ENCODE measurements at places on chromosomes 7 and 10.

GRCh38 chr10:86197166-86197790 is 169.3 kb downstream of the GRID1 start:
- DNase-seq: no peak

- DNase-seq: no peak
Observed at GRCh38 chr7:29810813-29811482, 4.6 kb downstream of the WIPF3 start.

DNA sequence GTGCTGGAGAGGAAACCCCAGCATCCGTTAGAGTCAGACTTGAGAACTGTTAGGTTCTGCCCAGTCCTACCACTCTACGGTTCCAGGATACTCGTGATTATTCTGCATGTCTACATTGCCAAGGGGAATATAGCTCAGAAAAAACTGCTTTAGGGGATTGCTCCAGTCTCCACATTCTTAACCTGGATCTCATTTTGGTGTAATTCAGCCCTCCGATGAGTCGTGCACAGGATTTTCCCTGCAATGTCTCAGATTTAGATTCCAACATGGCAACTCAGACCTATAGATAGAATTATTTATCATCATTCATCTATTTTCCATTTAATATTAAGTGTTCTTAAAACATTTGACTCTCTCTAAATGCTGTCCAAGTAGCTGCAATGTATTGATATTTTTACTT is 121.1 kb upstream of the ZEB1 start:
- no peak for DNase-seq

GRCh38 chr10:23656735-23657134 is 217.9 kb downstream of the OTUD1 start:
- no peak for DNase-seq

DNA sequence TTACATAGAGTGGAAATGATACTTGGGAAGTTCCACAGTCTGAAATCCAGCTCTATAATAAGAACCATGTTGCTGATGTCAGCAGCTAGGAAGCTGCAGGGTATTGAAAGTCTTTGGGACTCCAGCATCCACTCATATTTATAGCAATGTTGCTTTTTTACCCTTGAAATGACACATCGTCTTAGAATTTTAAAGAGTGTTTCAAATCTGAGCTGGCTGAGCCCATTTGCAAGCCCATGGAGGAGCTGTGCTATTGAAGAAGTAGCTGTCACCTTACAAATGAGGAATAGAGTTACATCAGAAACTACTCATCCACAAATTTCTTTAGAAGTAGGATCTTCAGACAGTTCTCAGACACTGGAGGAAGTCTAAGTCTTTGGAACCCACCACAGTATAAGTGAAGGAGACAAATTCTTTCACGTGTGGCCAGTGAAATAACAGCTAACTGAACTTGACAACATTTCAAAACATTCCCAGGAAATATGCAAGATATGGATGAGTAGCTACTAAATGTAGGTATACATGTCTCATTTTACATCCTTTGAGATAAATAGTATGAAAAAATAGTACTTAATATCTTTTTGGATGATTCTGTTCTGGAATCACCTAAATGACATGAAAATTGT is 203.6 kb downstream of the ZNF365 start:
- DNase-seq: no peak

GRCh38 chr10:36679554-36679953 is 445.8 kb upstream of the ANKRD30A start:
- DNase-seq: no peak

DNA sequence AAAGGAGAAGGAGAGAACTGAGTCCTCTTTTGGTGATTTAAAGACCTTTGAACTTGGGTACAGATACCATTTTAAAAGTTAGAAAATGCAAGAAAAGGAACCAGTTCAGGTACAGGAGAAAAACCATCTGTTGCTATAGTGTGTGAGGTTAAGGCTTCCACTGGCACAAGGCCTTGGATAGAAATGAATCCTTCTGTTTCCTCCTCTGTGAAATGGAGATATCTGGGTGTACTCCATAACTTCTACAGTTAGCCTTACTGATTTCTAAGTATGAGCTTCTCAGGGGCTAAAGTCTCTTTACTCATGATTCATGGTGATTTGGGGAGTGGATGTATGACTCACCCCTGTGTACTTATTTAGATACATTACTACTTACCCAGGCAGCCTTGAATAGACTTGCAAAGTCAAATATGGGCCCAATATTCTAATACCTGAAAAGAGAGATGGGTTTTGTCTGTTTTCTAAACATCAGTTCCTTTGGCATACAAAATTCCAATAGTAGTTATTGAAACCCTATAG is 117.2 kb upstream of the ADO start:
- DNase-seq: no peak

DNA sequence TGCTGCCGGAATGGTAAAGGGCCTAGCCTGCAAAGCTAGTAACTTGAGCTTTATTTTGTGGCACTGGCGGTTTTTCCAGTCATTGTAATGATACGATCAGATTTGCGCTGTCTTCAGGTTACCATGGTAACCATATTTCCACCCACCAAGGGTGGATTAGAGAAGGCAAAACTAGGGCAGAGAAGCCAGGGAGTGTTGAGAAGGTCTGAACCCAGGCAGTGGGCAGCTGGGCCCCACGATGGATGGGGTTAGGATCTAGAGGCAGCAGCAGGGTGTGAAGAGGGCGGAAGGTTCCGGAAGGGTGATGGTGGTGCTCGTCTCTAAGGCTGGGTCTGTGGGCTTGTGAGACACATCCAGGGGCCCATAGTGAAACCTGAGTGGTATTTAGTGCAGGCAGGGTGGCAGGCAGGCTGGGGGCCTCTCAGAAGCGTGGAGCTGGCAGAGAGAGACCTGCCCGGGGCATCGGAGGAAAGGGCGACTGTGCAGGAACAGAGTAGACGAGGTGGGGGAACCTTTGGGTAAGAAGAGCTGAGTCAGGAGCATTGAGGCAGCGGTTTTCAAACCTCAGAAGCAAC is 87.9 kb upstream of the GTF2I start:
- DNase-seq: no peak

DNA sequence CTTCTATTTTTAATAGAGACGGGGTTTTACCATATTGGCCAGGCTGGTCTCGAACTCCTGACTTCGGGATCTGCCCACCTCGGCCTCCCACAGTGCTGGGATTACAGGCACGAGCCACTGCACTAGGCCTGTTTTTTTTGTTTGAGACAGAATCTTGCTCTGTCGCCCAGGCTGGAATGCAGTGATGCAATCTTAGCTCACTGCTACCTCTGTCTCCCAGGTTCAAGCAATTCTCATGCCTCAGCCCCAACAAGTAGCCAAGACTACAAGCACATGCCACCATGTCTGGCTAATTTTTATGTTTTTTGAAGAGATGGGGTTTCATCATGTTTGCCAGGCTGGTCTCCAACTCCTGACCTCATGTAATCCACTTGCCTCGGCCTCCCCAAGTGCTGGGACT is 73.7 kb downstream of the TYW1B start:
- no peak for DNase-seq

Measured in immature natural killer cell (primary cell).